H1 (cell line): ENCODE measurements at places on chromosomes 12 and 14.

DNA sequence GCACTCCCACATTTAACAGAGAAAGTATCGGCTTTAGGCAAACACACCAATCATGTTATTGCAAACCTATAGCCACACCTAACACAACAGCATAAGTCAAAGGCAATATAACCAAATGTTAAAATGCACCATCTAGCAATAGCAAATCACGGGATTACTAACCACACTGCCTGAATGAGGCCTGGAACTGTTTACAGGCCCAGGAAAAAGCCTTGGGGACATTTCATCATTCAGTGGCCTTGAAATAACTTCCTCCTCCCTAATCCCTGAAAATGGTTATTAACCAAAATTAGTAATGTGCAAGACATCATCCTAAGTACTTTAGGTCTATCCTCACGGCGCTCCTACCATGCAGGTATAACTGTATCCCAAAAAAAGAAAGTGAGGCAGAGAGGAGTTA lies 2.3 kb downstream of the GALC start:
- DNase-seq: no peak

DNA sequence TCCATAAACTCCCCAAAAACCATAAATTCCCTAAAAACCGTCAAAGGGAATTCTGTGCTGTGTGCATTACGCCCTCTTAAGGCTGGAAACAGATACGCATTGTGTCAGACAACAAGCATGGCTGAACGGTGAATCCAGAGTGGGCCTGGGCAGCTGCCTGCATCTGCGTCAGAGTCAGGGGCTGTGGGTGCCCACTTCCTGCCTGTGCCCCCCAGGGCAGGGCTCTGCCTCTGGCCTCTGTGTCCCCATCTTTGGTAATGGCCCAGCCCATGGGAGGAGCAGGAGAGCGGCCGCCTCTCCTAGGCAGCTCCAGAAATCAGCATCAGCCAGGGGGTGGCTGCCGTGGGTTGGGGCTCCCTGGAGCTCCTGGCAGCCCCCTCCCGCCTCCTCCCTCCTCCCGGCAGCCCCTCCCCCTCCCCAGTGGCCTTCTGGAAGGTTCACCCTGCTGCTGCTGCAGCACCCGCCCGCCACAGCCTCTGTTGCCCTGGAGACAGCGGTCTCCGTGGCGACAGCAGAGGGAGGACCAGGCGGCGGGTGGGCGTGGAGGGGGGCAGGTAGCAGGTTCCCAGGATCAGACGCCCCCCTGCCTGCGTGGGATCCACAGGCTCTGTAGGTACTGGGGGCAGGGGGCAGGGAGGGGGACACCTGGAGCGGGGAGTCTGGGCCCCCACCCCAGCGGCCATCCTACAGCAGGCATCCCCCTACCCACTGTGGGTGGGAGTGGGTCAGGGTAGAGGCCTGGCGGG lies 5.9 kb downstream of the MMP17 start:
- DNase-seq: no peak

DNA sequence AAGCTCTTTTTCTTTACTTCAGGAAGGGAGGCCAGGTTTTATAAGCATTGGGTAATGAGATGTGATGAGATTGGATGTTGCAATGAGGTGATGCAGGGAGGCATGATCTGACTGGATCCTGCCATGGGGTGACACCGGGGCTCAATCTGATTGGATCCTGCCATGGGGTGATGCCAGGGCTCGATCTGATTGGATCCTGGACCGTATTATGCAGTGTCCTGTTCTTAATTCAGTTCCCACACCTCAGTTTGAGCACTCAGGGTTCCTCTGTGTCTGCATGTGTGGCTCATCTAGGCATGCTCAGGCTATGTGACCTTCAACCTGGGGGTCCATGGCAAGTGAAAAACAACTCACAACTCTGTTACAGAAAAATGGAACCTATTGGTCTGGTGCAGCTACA lies 166.4 kb downstream of the SLC15A4 start:
- no peak for DNase-seq

- no peak for DNase-seq
Observed at GRCh38 chr12:42790761-42791151, 201.2 kb upstream of the PRICKLE1 start.

GRCh38 chr12:50790081-50790480 lies 26.2 kb downstream of the ATF1 start:
- no peak for DNase-seq

- DNase-seq: no peak
Observed at GRCh38 chr14:104114421-104115130, 23.8 kb upstream of the KIF26A start.

DNA sequence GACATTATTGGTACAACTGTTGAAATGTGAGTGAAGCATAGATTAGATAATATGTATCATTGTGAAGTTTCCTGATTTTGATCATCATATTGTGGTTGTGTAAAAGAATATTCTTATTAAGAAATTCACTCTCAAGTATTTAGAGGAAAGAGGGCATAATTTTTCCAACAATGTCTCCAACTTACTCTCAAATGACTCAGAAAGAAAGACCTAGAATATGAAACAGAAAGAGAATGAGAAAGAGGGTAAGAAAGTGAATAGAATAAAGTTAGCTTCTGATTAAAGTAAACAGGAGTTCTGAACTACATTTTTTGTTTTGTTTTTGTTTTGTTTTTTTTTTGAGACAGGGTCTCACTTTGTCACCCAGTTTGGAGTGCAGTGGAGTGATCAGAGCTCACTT lies 123.0 kb downstream of the CPNE8 start:
- no peak for DNase-seq

DNA sequence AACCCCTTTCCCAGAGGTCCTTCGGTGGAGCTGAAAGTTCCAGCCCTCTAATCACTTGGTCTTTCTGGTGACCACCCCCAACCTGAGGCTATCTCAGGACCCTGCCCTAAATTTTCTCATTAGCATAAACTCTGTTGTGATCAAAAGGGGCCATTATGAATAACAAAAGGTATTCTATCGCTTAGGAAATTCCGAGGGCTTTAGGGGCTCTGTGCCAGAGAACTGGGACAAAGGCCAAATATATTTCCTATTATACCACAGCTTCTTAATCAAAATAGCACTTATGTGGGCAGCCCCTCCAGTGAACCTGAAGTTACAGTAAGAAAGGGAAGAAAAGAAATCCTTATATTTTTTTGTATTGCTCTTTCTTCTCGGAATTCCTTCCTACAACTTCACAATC lies 125.3 kb upstream of the NPAS3 start:
- no peak for DNase-seq

- no peak for DNase-seq
Observed at GRCh38 chr12:116563262-116563661, 4.1 kb downstream of the MAP1LC3B2 start.

DNA sequence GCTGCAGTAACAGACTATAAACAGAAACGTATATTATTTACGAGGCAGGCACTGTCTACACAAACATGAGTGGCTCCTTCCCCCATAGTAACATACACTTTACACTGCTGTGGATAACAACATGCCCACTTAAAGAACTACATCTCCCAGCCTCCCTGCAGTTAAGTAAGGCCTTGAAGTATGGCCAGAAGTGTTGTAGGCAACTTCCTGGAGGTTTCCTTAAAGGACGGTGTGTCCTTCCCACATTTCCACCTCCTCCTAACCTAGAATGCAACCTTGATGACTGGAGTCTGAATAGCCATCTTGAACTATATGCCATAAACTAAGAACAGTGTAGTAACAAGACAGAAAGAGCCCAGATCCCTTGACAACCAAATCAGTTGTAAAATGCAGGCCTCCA lies 20.3 kb downstream of the MED13L start:
- DNase-seq: no peak

- DNase-seq: no peak
Observed at GRCh38 chr12:12428961-12429657, 72.2 kb downstream of the BORCS5 start.

GRCh38 chr12:6747216-6747615 lies 5.7 kb downstream of the MLF2 start:
- no peak for DNase-seq

GRCh38 chr12:109102491-109102890 lies 5.1 kb downstream of the UNG start:
- no peak for DNase-seq

DNA sequence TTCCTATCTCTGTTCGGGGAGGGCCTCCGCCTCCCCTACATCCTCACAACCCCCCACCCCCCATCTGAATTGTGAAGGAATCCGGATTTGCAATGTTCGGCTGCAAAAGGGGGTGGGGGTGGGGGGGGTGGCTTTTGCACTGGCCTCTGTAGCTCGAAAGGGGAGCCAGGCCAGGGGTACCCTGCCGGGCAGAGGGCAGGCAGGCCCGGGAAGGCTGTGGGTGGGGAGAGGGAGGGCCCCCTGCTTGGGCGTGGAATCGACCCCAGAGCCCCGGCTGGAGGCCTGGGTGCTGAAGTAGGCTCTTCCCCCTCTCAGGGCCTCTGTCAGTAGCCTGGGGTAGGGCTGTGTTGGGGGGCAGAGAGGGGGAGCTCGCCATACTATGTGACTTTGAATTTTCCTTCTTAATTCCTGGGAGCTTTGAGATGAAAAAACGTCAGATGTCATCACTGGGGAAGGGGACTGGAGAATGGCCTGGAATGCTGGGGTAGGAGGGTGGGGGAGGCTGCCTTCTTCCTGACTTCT lies 1.1 kb downstream of the LRP1 start:
- DNase-seq: no peak

GRCh38 chr12:42584651-42585111 lies 4.9 kb downstream of the PRICKLE1 start:
- DNase-seq: no peak

- DNase-seq: no peak
Observed at GRCh38 chr14:89730687-89731086, 223.8 kb downstream of the EFCAB11 start.

- no peak for DNase-seq
Observed at GRCh38 chr12:124605150-124605882, 37.9 kb upstream of the NCOR2 start.

GRCh38 chr12:6280053-6280469 lies 30.4 kb upstream of the PLEKHG6 start:
- no peak for DNase-seq

- DNase-seq: no peak
Observed at GRCh38 chr12:65740506-65740872, 83.8 kb upstream of the HMGA2 start.

DNA sequence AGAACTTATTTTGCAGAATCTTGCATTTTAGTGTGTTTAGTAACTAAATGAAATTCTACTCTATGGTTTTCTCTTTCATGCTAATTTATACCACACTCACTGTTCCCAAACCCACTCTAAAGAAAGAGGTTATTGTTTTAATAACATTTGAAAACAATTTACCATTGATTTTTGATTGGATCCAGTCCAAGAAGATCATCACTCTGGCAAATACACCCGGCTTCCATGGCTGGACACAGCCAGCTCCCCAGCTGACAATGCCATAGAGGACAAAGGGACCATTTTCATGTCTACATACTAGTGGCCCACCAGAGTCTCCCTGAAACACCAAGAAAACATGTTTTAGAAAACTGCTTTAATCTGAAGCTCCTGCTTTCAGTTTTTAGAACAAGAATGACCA lies 42.4 kb downstream of the OVCH1 start:
- DNase-seq: no peak

- DNase-seq: no peak
Observed at GRCh38 chr14:22176957-22177356, 412.1 kb downstream of the DAD1 start.

DNA sequence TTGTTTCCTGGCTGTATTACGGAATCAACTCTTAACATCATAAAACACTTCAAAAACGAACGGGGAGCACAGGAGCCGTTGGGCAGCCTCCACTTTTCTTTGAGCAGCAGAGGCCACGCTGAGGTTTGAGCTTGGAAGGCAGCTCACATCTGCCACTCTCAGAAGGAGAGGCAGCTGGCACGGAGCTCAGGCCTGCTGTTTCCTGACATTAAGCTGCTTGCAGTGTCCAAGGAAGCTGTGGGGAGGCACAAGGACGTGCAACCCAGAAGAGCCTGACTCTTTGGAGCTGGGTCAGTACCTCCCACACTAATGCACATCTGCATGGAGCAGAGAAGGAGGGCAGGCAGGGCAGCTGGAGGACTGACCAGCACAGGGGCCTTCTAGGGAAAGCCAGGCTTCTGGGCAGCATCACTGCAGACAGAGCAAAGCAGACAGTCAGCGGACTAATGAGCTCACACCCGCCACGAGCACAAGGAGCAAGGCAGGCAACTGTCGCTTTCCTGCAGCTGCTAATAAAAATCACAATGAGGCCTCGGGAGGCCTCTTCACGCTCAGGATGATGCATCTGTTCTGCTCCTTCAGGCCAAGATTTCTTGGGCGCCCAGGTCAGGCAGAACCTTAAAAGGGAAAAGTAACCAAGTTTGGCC lies 211.1 kb downstream of the GLT1D1 start:
- DNase-seq: no peak

DNA sequence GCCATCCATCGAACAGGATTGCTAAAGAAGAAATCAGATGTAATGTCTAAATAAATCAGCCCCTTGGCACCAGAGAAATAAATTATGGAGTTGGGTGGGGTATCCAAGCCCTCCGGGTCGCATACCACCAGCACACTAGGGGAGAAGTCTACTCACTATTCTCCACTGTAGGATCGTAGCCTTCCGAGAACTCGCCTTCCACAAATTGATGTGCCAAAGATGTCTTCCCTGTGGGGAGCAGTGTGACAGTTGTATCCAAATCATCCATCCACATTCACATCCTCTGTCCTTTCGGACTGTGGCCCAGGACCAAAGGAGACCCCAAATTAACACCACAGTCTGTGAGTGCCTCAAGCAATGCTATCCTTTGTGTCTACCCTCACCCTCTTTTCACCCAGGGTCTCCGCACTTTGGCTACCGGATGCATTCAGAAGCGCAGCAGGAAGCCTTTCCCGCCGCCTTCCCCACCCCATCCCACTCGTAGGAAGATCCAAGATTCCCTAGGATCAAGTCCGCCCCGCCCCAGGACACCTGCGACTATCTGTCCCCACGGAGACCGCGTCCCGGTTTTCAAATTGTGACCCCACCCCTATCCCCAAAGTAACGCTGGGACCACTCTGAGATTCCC lies 786 bp downstream of the RHEBL1 start:
- DNase-seq: peak; percentile 58

DNA sequence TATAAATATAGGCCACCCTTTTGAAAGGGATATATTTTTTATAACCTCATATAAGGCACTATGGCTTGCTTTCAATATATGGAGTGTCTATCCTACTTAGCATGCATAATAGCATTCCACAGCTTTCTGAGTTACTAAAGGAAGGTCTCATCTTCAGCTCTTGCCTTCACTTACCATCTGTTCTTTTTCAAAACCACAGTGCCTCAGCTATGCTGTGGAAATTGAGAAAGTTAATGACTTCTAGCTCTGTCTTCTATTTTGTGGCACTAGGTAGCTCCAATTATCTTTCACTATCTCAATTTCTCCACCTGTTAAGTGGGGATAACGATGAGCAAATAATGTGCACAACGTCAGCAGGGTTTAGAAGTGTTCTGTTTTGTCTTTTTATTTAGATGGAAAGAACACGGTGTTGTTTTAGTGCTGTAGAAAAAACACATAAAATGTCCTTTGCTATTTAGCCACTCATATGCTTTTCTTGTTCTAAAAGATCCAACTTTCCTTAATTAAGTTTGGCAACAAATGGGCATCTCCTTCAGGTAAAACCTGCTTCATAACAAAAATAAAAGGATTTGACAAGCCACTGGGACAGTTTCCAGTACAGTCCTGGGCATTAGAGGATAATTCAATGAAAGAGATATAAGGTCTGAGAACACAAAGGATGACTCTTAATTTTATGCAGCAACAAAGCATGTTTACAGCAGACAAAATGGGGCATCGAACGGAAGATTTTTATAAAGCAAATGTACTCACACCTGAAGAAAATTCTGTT lies 462.0 kb upstream of the SYT1 start:
- DNase-seq: no peak

GRCh38 chr12:27635349-27635972 lies 60.8 kb upstream of the REP15 start:
- DNase-seq: no peak
